ENCODE measurements at places on chromosomes 6 and 20.

DNA sequence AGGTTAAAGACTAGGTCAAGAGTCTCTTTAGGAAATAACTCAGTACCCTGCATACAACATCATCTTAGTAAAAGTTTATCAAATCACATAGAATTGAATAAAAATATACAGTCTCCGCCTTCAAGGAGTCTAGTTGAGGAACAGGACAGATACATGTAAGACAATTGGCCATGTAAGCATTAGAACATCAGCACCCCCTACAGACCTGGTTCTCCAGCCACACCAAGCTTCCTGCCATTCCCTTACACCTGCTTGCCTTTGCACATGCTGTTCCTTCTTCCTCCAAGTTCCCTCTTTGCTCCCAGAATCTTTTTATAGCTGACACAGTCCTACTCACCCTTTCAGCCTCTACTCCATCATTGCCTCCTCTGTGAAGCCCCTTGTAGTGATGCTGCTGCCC, 187.8 kb upstream of the LRFN2 start:
- DNase-seq, result no peak

- DNase-seq, result no peak
These were observed 60.1 kb upstream of the TFAP2D start for GRCh38 chr6:50653253-50653652.

DNA sequence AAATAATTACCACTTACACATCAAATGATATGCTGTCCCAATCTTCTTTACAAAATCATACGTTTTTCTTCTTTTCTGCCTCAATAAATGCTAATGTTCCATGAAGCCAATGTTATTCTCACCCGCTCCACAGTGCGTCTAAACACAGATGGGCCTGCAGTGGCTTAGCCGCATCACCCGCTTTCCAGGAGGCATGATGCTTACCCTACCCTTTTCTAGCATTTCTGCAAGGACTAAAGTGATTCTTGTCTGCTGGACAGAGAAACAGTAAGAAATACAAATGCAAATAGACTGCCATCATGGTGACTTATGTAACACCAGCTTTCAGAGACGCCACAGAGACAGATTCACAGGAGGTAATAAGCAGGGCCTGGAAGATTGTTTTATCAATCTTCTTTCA, 104.4 kb downstream of the RNASET2 start:
- no peak for DNase-seq

- no peak for DNase-seq
These were observed 373.7 kb downstream of the DOK5 start for GRCh38 chr20:54848984-54849538.

GRCh38 chr6:148800536-148800935, 53.7 kb downstream of the UST start:
- no peak for DNase-seq

DNA sequence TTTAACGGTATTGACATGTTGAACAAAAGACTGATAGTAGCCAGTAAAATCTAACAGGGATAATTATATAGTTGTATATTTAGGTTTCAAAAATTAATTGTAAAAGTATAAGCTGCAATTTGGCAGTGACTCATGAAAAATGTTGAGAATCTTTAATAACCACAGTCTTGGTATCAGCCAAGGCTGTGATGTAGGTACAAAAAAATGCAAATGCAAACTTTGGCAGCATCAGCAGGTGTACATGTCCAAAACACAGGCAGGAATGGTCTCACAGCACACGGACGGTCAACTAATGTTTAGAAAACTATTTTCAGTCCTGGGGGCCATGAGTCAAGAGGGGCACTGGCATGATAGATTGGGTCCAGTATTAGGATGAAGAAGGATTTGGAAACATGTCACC, 58.5 kb upstream of the BEND3 start:
- DNase-seq, result no peak

DNA sequence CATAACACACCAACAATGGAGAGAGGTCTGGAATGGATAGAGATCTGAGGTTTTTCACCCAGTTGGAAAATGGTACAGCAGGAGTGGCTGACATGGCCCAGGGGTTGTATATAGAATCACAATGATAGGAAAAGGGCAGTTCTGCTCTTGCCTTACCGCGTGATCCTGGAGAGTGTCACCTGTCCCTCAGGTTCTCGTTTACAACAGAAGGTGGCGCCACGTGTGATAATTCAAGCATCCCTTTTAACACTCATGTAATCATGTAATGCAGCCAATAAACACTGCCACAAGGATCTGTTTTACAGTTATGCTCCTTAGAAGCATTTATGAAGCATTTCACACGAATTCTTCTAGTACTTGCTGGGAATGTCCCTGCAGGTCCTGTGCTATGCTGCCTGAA, 12.9 kb upstream of the WFDC2 start:
- no peak for DNase-seq

DNA sequence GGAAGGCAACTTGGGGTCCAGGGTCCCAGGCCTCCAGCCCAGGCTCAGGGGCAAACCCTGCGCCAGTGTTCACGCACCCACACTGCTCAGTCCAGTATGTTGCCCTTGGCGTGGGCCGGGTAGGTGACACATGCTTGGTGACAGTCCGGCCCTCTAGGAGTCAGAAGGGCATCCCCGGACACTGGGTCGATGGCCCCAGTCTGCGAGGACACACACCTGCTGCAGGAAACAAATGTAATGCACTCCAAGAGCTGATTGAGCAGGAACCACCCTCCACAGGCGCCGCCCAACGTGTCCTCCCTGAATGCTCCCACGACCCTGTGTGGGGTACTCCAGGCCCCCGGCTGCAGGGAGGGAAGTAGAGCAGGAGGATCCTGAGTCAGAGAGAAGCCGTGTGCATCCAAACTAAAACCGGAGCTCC, 160.7 kb downstream of the DLL1 start:
- no peak for DNase-seq

DNA sequence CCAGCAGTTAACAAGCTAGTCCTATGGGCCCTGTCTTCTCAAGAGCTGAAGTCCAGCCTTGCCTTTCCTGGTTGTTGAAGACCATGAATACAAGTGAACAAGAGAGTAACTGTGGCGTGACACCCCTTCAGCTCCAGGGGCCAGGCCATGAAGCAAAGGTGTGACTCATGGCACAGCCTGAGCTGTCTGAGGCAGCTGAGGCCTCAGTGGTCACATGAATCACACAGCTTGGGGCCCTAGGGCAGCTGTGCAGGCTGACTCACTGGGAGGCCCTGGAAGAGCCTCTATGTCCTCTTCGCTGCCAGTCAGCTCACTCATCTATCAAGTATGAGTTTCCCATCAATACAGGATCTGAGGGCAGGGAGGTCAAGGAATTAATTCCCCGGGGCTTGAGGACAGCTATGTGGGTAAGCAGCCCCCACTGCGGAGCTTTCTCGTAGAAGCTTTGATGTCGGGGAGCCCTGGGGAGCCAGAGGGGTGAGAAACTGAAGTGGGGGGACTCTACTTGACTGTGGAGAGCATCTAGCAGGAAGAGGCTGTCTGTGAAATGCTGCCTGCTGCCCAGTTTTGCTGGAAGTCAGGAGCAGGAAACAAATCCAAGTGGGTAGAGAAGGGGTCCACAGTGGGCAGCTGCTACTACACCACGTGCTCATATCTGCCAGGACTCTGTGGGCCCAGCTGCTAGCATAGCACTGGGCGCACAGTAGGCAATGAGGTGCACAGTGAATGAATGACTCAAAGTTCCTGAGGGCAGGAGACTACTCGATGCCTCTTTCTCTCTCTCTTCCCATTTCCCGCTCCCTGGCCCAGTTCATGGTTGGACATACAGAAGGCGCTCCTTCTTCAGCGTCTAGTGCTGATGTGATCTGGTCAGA, 13.7 kb upstream of the FAM83C start:
- DNase-seq, result no peak

DNA sequence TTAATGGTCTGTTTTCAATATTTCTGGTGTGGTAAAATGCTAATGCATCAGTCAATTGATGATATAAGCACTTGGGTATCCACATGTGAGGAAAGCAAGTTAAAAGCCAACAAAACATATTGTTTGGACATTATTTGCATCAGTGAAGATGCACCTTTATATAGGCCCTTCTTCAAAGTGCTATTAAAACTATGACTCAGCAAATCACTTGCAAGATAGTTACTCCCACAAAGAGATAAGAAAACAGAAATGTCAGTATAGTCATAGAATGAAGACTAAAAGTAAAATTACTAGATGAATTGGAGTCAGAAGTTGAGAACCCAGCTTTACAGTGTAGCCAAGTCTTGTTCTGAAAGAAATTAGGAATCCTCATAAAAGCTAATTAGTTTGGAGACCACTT, 14.6 kb upstream of the GRM1 start:
- no peak for DNase-seq

- no peak for DNase-seq
These were observed 76.5 kb downstream of the STMND1 start for GRCh38 chr6:17178326-17178725.

DNA sequence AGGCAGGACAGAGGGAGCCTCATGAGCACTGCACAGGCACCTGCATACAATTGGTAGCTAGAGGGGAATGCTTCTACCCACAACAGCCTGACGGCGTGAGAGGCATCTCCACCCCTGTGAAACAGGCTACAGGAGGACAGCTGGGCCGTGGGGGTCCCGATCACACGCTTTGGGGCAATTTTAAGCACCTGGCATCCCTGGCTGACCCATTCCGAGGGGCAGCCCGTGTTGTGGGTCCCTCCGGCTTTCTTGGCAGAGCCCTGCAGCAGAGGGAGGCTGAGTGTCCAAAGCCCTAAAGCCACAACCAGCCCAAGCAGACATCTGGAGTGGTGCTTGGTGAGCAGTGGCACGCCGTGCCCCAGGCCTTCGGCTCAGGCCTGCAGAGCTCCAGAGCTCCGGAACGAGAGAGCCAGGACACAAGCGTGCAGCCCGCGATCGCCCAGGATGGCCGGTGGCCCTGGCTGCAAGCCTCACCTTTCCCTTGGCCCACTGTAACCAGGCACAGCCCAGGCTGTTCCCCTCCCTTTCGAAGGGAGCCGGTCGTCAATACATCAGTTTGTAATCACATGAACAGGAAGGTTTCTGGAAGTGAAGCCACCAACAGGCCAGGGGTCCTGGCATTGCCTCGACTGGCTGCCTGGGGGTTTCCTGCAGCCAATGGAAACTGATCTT, 81.4 kb downstream of the DLL1 start:
- DNase-seq, result no peak

- no peak for DNase-seq
These were observed 68.4 kb upstream of the PHIP start for GRCh38 chr6:79146421-79146820.

DNA sequence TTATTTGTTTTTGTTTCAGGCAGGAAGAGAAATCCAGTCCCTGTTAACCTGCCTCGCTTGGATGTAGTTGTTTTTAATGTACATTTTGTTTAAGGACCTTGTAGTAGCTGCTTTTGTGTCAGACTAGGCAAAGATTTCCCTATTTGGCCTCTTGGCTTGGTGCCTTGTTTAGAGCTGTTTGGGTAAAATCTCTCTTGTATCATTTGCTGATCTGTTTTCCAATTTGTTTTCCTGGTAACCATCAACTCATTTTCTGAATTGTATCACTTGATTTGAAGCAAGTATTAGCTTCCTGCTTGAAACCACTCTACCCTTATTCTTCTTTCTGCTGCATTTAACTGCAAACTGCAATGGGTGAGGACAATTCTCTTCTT, 160.7 kb downstream of the ZFAND3 start:
- DNase-seq, result no peak

DNA sequence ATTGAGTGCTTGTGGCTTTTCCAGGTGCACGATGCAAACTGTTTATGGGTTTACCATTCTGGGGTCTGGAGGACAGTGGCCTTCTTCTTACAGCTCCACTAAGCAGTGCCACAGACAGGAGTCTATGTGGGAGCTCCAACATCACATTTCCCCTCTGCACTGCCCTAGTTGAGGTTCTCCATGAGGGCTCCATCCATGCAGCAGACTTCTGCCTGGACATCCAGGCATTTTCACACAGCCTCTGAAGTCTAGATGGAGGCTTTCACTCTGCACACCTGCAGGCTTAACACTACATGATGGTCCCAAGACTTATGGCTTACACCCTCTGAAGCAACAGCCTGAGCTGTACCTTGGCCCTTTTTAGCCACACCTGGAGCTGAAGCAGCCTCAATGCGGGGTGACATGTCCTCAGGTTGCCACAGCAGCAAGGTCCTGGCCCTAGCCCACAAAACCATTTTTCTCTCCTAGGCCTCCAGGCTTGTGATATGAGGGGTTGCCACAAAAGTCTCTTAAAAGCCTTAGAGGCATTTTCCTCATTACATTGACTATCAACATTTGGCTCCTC, 552.2 kb downstream of the TFAP2A start:
- DNase-seq, result no peak

DNA sequence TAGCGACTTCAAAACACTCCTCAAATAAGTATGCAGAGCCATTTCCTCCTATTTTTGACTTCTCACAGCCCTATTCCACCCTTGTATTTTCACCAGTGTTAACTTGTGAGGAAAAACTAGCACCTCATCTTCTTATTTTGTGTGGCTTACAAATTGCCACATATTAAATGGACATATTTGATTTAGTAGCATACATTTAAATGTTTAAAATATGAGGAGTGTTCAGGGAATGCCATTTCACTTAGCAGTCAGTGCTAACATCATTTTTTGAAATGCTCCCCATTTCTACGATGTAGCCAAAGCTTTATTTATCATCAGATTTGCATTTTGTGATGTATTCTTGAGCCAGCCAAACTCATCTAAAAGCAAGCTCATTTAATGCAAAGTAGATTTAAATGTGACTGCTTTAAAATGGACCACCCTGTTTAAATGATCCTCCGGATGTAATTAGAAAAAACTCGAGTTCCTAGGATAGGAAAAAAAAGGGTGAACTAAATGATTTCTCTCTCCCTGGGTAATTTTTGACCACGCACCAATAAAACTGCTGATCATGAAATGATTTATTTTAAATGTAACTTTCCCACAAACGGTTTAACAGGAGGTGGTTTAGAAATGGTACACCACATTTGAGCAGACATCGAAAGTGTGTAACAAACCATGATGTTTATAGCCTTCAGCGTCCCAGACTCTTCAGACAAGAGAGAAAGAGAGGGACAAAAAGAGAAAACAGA, 172.6 kb downstream of the CD83 start:
- no peak for DNase-seq

DNA sequence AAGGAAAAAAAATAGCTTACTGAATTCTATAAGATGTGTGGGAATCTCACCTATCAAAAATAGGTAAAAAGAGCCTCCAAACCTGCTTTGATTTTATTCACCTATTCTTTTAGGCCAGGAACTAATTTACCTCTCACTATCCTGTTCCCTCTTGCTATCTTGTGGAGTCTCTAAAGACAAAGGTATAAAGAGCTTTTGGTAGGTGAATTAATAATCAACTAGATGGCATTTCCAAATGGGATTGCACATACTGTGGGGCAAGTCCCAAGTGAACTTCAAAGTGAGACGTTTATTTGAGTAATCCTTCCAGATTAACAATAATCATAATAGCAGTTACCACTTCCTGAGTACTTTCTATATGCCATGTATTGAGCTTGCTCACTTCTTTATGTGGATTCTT, 2.8 kb downstream of the FAM8A1 start:
- no peak for DNase-seq

GRCh38 chr6:159981403-159982245, 12.7 kb downstream of the IGF2R start:
- DNase-seq, result no peak

DNA sequence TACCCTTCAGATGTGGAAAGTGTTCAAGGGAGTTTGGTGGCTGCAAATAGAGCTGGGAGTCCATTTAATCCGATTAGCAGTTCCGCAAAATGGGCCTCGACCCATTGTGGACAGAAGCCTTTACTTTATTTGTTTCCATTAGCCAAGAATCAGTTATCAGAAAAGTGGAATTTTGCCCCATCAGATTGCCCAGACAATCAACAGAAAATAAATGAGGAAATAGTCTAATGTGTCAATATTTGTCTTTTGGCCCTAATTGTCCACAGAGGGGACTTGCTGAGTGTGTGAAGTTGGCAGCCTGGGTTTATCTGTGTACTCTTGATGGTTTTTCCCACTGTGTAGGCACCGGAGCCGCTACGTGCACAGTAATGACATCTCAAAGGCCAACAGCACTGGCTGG, 134.3 kb downstream of the LINC00237 start:
- no peak for DNase-seq
